ENCODE measurements at places on chromosomes 5 and 9.

- no peak for DNase-seq
Observed at GRCh38 chr9:134123764-134124128, 12.1 kb upstream of the WDR5 start.

GRCh38 chr9:116002624-116003023 lies 151.0 kb upstream of the PAPPA start:
- no peak for DNase-seq

DNA sequence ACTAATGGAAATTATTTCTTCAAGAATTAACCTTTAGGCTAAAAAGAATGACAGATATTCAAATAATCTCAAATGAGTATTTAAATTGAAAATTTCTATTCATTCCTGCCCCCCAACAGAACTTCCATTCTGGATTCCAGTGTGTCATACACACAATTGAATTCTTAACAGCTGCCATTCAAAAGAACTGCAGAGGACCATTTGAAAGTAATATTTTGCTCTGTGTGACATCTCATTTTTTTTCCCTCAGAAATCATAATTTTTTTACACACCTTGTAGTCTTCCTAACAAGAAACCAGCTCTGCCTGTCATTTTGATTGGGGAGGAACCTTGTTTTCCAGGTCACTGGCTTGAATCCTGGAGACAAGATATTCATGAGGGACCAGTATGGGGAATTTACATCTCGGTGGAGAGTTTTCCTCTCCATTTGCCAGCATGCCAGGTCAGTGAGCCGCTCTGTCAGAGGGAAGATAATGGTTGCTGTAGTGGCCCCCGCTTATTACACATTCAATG lies 358.7 kb upstream of the ITGA1 start:
- DNase-seq, result no peak

- no peak for DNase-seq
Observed at GRCh38 chr9:98280574-98280973, 25.1 kb upstream of the TBC1D2 start.

DNA sequence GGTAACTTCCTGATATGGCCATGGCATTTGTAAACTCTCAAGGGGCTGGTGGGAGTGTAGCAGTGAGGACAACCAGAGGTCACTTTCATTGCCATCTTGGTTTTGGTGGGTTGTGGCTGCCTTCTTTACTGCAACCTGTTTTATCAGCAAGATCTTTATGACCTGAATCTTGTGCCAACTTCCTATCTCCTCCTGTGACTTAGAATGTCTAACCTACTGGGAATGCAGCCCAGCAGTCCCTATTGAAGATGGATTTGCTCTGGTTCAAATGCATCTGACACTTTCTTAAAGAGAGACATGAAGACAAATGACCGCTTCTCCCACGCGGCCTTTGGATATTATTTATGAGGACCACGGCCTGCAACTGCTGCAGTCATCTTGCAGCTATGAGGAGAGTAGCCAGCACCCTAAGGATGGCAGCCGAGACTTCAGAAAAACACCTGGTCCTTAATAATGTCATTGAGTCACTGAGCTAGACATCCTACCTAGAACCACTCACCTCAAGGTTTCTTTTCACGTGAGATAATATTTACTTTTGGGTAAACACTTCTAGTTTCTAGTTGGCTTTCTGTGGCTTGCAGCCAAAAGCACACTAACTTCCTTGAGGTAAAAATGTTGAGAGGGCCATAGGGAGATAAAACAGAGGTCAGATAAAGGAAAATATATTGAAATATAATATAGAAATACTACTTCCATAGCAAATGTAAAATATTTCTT lies 28.2 kb downstream of the CETN3 start:
- DNase-seq, result no peak

DNA sequence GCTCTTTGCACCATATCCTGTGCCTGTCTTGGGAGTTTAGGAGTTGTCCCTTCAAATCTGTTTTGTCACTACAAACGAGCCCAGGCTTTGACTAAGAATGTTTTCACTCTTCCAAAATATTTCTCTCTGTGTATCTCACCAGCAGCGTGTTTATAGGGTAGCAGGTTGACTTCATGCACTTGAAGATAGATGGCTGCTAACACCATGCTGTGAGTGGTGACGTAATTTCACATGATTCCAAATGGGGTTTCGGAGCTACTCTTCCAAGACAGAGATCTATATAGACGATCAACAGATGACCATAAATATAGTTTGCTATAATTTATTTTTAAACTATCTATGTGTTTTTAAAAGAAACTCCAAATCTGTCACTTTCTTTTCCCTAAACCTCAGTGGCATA lies 30.6 kb downstream of the RORB start:
- no peak for DNase-seq

DNA sequence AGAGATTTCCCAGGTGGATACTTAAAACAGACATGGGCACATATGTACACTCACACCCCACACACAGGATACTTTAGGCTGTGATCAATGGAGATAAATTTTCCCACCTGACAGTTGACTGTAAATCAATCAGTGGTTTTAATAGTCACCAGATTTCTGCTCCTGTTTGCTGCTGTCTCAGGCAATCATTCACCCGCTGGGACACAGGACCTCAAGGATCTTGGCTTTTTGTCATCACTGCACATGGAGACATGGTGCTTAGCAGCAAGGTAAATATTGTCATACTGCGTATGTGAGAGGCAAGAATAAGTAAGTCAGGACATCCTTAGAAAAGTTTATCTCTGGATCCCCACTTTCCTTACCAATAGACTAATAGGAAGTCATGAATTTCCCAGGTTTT lies 60.8 kb upstream of the KLF9 start:
- no peak for DNase-seq

GRCh38 chr5:150149618-150150017 lies 6.0 kb downstream of the PDGFRB start:
- DNase-seq, result no peak

DNA sequence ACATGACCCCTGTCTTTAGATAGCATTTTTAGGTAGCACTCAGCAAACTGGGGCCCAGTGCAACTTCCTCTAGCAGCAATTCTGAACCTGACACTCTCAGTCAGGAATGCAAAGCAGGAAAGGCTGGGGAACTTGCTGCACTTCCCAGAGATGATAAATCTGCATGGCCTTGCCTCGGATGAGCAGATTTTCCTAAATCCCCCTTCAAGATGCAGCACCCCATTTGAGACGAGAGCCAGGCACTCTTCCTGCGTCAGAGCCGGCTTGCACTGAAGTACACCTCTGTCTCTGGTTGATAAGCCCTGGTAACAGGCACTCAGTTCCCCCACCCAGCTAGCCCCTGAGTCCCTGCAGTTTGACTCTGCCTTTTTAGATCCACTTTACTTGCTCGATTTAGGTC lies 296.7 kb upstream of the PANK3 start:
- DNase-seq, result no peak

DNA sequence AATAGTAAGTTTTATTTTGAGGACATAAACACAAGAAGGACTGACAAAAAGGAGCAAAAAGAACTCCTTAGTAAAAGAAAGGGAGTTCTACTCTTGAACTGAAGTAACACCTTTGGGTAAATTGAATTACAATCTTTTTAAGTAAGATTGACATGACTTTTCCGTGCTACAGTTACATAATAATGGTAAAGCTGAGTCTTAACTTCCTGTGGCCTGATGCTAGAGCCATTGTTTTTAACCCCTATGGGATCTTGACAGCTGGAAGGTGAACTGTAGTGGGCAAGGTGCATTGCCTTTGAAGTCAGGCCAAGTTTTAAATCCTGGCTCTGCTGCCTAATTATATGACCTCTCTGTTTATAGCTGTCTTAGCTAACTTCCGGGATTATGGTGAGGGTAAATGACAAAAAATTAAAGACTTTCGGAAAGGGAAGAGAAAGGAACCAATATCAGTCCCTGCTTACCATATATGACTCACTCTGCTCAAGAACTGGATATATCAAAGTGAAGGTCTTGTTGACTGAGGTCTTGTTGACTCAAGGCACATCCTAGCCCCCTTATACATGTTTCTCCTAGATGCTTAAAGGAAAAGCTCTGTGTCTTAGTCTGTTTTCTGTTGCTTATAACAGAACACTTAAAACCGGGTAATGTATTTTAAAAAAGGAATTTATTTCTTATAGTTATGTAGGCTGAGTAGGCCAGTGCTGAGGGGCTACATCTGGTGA lies 6.8 kb downstream of the HSD17B4 start:
- no peak for DNase-seq

DNA sequence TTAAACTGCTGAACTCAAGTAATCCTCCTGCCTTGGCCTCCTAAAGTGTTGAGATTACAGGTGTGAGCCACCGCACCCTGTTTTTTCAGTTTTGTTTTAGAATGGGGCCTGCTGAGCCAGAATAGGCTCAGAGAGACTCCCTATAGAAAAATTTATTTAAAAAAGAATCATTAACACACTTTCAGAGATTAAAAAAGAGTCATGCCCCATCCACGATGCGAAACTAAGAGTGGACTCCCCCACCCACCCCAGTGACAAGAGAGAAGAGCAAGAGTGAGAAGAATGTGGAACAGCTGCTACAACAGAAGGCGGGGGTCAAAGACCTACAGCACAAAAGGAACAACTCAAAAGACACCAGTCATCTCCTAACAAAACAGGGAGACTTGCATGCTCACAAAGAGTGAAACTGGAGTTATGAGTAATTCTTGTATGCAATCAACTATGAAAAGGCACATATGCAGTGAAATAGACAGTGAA lies 47.2 kb downstream of the GLDC start:
- no peak for DNase-seq

DNA sequence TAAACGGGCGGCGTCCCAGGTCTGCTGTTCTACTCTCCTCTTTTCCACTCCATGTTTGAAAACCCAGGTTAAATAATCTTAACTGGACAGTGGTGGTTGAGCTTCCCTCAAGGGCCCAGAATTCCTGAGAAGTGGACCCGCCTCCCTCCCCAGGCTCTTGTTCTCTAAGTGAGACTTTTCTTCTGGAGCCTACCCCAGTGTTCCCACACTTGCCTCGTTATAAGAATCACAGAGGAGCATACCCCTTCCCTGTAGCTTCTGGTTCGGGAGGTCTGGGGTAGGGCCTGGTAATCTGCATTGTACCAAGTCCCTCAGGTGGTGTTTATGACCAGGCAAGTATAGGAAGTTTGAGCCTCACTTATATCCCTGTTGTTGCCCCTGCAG lies 12.0 kb downstream of the PSD2 start:
- no peak for DNase-seq

GRCh38 chr9:85432599-85432998 lies 309.2 kb downstream of the AGTPBP1 start:
- no peak for DNase-seq

- no peak for DNase-seq
Observed at GRCh38 chr9:93918061-93918460, 37.1 kb downstream of the BARX1 start.

DNA sequence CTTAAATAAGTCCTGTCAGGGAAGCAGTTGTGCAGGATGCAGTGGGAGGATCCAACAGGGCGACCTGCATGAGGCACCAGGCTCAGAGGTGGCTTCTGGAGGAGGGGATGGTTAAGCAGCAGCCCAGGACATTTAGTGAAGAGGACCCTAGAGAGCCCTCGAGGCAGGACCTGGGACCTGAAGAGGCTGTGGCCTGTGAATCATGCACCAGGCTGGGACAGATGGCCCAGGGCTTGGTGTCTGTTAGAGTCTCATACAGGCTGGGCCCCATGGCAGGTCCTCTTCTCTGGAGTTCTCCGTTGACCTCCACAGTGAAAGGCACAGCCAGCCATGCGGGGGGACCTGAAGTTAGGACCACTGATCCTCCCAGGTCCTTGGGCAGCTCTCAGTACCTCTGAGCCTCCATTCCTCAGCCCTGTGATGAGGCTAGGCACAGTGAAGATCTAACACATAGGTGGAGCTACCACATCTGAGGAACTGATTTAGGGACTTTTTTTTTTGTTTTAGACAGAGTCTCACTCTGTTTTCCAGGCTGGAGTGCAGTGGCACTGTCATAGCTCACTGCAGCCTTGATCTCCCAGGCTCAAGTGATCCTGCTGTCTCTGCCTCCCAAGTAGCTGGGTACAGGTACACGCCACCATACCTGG lies 60.8 kb upstream of the GARNL3 start:
- peak; percentile 78 for DNase-seq

DNA sequence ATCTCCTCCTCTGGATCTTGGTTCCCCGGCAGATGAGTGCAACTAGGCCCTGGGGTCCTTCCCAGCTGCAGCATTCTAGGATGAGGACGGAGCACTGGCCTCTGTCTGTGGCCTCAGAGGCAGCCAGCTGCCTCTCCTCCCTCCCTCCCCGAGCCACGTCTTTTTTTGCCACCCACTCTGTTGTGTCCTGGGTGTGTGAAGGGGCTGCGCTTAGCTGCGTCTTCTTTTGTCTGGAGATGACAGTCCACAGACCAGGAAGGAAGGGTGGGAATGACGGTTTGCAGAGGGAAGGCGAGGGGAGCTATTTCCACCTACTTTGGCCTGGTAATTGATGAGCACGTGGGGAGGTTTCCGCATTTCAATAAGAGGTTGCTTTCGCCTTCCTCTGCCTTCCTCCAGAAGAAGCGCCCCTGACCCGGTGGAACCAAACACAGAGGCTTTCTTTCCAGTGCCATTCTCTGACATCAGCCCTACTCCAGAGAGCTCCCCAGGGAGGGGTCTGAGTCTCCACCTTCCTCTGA lies 34.5 kb upstream of the GABRP start:
- no peak for DNase-seq

GRCh38 chr5:160036243-160036642 lies 27.3 kb downstream of the TTC1 start:
- no peak for DNase-seq

DNA sequence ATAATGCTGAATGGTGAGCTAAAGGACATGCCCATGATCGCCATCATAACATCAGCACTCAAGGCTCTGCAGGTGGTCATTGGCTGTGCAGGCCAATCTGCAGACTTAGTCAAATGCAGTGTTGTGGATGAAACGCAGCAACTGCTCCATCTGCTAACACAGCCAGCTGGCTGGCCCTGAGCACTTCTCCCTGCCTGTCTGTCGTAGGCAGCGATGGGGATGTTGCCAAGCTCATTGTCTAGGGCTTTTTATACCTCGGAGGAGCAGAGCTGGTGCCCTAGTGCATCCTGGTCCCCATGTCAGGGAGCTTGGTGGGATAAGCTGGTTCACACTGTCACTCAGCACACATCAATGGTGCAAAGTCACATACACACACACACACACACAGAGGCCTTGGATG lies 189.4 kb downstream of the TENT4A start:
- DNase-seq, result peak; percentile 65

GRCh38 chr9:92120138-92120537 lies 4.9 kb upstream of the SPTLC1 start:
- no peak for DNase-seq

- DNase-seq, result no peak
Observed at GRCh38 chr5:97547430-97547829, 364.4 kb upstream of the RIOK2 start.

- DNase-seq, result peak; percentile 94
Observed at GRCh38 chr5:159915904-159916840, at the start of gene ADRA1B. TSS of gene ADRA1B (plus strand) at chr5:159916482. CDS start at chr5:159916906, 424 bp downstream.

DNA sequence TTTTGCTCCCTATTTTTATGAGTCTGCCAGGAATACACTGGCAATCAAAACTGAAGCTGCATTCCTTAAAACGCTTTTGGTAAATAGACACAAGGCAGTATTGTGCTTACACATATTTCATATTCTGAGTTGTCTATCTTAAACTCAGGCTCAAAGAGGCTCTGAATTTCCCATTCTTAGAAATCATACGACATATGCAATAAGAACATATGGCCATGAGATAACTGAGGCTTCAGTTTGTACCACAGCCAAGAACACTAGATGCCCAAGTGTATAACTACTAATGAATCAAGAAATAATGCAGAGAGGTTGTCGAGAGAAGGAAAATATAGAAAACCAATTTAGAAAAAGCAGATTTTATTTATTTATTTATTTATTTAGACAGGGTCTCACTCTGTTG lies 357.4 kb downstream of the NDUFS4 start:
- DNase-seq, result no peak

Measured in posterior cingulate gyrus (tissue), 11 donors.